Mesothelial cell of epicardium (in vitro differentiated cells): ENCODE measurements at places on chromosomes 3 and 15. TPM values are rescaled to one million over a fixed set of nuclear protein-coding genes. Genes with fewer than 3 reads are reported as not detected.
A peak's percentile ranks its signal among the peaks of the same experiment; 100 is the strongest.

ISLR gene
- total RNA-seq: 59.8 to 66.8 TPM (median 64.9 TPM) in 3 replicates

- DNase-seq: no peak
These were observed 16.9 kb downstream of the IP6K1 start for GRCh38 chr3:49769286-49769915.

DNA sequence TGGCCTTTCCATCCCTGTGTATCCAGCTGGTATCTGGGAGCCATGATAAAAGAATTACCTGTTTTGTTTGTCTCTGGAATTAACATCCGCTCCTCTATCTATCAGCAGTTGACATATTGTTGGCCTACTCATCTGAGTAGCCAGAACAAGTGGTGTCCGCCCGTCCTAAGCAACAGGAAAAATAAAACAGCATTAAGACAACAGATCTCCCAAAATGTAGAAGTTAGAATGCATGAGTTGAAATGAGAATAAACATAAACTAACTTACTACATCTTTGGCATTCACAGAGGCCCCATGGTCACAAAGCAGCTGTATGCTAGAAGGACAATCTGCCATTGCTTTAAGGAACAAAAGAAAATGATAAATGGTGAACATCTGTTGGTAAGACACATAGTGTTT, 75.9 kb downstream of the UACA start:
- no peak for DNase-seq

GRCh38 chr3:123780656-123781055, 103.5 kb downstream of the MYLK start:
- DNase-seq: no peak

GRCh38 chr3:25420885-25421284, 7.2 kb upstream of the RARB start:
- DNase-seq: no peak

GRCh38 chr3:150520408-150520807, 25.9 kb downstream of the SERP1 start:
- DNase-seq: no peak

- no peak for DNase-seq
These were observed 23.5 kb downstream of the PTH1R start for GRCh38 chr3:46901061-46901460.

MRAS gene
- total RNA-seq: 37.3 to 40.4 TPM (median 40.1 TPM) in 3 replicates

RNU5B-1 gene
- 16.2 to 27.9 TPM (median 19.7 TPM) in 3 replicates for total RNA-seq

SENP5 gene
- 44.4 to 47.3 TPM (median 46.5 TPM) in 3 replicates for total RNA-seq

DNA sequence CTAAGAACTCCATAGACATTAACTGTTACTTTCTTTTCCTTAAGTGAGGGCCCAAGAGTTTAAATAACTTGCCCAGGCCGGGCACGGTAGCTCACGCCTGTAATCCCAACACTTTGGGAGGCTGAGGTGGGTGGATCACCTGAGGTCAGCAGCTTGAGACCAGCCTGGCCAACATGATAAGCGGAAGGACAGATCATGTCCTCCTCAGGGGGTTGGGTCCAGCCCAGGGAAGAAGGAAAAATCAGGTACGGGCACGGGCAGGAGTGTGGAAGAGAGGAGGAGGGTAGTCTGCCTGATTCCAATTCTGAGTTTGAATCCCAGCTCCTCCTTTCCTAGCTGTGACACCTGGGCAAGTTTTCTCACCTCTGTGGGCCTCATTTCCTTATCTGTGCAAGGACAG, 118.8 kb downstream of the ANP32A start:
- DNase-seq: no peak

ACP3 gene
- total RNA-seq: 25.5 to 28.0 TPM (median 27.8 TPM) in 3 replicates

GRCh38 chr15:81253846-81254245, 57.2 kb downstream of the IL16 start:
- no peak for DNase-seq

DNA sequence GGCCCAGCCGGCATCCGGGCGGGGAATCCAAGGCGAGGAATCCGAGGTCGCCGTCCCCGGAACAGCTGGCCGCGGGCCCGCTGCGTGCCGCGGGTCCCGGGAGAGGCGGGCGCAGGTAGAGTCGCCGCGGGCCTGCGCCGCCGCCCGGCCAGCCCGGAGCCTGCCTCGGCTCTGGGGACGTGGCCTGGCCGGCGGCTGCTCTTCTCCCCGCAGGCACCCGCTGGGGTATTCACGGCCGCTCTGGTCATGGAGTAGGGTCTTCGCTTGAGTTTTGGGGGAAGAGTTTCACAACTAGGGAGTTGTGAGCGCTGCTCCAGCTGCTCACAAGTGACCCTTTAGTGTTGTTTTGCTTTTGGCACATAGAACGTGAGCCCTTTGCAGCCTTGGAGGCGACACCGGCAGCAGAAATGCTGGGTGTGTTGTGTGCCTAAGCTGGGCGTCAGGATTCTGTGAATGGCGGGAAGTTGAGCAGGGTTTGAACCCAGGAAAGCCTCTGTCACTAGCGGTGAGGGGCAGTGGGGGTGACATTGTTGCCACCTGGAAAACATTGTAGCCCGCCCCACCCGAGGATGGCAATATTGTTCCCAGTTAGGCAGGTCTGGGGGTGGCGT, 4.0 kb downstream of the TRIM71 start:
- peak; percentile 55 for DNase-seq

GRCh38 chr15:70882361-70882760, 9.9 kb downstream of the THAP10 start:
- DNase-seq: no peak

DNA sequence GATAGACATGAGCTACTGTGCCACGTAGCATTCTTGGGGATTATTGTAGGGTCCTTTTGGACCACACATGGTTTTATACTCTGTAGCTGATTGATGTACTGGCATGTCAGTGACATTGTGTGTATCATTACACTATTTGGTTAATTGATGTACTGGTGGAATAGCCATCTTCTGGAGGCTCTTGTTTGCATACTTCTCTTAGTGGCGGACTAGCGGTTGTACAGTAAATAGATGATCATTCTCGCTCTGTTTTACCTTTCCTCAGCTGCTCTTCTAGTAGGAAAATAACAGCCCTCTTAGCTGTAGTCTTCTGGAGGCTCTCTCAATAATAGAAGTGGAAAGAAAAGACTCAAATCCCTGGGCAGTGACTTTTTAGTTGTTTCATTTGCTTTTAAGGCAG, 24.8 kb downstream of the IGF1R start:
- DNase-seq: no peak

DNA sequence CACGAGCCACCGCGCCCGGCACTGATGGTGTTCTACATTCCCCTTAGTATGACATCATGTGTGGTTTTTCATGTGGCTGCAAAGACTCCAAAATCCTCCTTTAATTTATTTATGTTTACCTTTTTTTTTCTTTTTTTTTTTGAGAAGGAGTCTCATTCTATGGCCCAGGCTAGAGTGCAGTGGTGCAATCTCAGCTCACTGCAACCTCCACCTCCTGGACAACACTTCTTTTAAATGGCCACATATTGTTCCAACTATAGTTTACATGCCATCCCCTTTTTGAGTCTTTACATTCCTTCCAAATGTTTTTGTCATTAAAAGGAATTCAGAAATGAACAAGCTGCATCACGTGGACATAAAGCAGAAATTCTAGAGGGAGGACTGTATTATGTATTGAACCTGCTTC, 10.3 kb upstream of the CDV3 start:
- DNase-seq: no peak

DNA sequence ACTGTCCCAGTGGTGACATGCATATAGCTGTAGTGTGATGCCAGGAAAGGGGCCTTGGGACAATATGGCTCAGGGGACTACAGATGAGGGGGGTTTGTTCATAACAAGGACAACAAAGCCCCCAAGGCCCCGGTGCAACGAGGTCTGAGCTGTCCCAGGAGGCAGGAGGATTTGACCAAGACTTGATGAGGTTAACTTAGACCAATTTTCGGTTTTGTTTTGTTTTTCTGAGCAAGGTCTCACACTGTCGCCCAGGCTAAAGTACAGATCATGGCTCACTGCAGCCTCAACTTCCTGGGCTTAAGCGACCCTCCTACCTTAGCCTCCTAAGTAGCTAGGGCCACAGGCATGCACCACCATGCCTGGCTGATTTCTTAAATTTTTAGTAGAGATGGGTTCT, 23.8 kb downstream of the EFCAB12 start:
- no peak for DNase-seq

EFCC1 gene
- 0.29 to 0.67 TPM (median 0.31 TPM) in 3 replicates for total RNA-seq

DNA sequence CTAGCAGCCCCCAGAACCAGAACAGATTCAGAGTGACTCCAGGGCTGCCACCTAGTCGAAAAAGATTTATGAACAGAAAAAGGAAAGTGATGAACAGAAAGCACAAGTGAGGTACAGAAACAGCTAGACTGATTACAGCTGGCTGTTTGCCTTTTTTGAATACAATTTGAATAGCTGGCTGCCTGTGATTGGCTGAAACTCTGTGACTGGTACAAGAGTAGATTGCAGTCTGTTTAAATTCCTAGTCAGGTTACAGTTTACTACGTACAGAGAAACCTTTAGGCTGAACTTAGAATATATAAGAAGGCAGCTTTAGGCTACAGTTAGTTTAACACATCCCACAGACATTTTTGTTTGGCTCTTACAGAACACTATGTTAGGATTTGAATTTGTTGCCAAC, 10.0 kb downstream of the CCDC13 start:
- DNase-seq: no peak

GRCh38 chr15:58590236-58590635, 158.4 kb downstream of the LIPC start:
- no peak for DNase-seq
